Bronchial epithelial cell (primary cell): ENCODE measurements at places on chromosomes 13 and 19.

- DNase-seq: no peak
Measured at GRCh38 chr19:33690378-33691029, 68.8 kb downstream of the CHST8 start.

GRCh38 chr13:20131057-20131832 is 29.6 kb downstream of the GJA3 start:
- no peak for DNase-seq

GRCh38 chr13:74530011-74530410 is 395.8 kb upstream of the KLF12 start:
- no peak for DNase-seq

- no peak for DNase-seq
Measured at GRCh38 chr13:33453936-33454335, 168.4 kb upstream of the STARD13 start.

GRCh38 chr19:57055956-57056355 is 63.8 kb upstream of the USP29 start:
- DNase-seq: no peak

GRCh38 chr13:40776232-40776631 is 5.2 kb upstream of the MRPS31 start:
- DNase-seq: no peak

DNA sequence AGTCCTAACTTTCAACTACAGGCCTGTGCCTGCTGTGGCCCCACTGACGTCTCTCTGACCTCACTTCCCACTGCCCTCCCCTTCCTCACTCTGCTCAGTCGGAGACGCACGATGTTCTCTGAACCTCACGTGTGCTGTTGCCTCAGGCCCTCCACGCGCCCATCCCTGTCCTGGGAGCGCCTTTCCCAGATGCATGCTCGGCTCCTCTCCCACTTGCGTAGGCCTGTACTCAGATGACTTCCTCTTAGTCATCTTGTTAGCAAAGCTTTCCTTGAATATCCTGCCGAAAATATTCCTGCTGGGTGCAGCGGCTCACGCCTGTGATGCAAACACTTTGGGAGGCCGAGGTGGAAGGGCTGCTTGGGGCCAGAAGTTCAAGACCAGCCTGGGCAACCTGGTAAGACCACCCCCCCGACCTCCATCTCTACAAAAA is 9.3 kb upstream of the SYT5 start:
- peak; percentile 99 for DNase-seq

DNA sequence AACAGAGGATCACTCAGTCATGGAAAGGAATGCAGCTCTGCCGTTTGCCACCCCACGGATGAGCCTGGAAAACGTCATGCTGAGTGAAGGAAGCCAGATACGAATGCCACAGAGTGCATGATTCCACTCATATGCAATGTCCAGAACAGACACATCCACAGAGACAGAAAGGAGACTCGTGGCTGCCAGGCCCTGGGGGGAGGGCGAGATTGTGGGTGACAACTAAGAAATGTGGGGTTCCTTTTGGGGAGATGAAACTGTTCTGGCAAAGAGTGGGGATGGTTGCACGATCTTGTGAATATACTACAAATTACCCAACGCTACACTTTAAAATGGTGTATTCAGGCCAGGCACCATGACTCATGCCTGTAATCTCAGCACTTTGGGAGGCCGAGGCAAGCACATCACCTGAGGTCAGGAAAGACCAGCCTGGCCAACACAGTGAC is 27.2 kb upstream of the NAPA start:
- DNase-seq: no peak

- DNase-seq: no peak
Measured at GRCh38 chr19:4693471-4694121, 23.5 kb upstream of the MYDGF start.

DNA sequence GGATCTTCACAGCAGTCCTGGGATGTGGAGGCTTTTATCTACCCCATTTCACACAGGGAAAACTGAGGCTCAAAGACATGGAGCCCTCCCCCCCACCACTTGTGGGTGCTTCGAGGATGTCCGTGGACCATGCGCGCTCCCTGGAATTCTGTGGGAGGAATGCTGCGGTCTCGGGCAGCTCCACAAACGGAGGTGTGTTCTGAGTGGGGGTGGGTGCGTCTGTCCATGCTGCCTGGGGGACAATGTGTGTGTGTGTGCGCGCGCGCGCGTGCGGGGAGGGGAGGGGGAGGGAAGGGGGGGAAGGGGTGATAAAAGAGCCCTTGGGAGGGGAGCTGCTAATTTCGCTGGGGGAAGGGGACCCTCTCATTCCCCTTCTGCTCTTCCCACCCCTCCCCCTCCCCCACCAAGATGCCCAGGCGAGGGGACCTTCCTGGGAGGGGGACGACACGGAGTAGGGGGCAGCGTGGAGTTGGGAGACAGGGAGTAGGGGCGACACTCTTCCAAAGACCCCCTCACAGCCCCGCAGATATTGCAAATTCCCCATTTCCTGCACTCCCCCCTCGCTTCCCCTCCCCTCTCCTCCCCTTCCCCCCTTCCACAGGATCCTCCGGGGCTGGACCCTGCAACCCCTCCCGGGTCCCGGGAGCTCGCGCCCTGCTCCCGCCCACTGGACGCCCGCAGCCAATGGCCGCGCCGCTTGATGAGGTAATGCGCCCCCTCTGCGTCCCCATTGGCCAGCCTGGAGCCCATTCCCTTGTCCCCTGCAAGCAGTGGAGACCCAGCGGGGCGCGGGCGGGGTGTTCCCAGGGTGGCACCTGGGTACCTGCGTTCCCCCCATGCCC is 18.9 kb upstream of the ZNRF4 start:
- no peak for DNase-seq

- no peak for DNase-seq
Measured at GRCh38 chr19:33488826-33489225, 32.8 kb downstream of the PEPD start.

DNA sequence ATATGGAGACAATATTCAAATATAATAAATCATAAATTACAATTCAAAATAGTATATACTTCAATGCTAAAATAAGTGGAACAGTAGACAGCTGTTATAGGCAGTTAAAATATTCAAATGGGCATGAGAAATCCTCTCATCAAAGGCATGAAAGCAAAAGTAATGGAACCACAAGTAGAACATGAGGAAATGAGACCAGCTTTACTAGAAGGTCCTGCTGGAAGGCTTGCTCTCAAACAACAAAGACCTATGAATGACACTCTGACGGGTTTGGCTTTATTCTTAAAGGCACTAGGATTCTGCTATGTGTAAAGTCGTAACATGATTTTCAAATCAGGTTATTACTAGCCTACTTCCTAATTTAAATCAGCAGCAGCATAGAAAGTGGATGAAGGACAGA is 148.1 kb downstream of the VWA8 start:
- DNase-seq: no peak

GRCh38 chr19:18972301-18972811 is 31.3 kb upstream of the HOMER3 start:
- no peak for DNase-seq

DNA sequence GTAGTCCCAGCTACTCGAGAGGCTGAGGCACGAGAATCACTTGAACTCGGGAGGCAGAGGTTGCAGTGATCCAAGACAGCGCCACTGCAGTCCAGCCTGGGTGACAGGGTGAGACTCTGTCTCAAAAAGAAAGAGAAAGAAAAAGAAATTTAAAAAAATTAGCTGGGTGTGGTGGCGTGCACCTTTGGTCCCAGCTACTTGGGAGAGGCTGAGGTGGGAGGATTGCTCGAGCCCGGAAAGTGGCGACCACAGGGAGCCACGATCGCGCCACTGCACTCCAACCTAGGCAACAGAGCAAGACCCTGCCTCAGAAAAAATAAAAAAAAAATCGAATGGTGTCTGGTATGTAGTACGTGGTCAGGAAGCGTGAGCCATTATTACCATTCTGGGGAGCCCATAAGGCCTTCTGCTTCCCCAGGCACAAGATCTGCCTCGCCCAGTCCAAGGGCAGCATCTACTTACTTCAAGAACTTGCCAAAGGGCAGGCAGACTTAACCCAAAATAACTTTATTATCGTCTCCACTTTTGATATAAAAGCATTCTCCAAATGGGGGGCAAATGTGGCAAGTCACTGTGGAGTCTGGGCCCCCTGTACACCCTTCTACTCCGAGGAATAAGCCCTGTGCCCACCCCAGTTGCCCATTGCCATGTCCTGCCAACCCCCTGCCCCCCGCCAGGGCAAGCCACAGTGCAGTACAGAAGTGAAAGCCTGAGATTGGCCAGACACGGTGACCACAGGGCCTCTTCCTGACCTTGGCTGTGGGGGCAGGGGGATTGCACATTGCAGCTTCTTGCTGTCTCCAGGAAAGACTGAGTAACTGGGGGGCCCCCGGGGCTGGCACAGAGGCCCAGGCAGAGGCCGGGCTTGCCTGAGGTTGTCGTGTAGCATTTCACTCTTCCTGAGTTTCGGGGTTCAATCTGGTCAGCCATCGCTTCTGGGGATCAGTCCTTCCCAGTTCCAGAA is 12.6 kb downstream of the CCL25 start:
- no peak for DNase-seq

- DNase-seq: no peak
Measured at GRCh38 chr13:41416276-41416675, 41.1 kb upstream of the RGCC start.

GRCh38 chr13:43879755-43880181 is at the start of gene LACC1:
TSS of gene LACC1 (plus strand) at chr13:43879904. CDS start at chr13:43880986, 1,082 bp downstream.
- no peak for DNase-seq

DNA sequence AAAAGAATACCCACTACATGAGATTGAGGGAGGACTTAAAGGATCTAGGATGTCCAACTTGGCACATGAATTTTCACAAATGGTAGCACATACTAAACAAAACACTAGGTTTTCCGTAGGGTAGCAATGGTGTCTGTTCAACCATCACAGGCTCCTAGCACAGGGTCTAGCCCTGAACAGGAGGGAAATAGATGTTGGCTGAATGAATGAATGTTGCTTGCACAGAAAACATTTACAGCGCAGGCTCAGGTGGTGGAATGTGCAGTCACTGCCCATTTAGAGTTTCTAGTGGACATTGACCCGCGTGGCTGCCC is 1.9 kb upstream of the MYCBP2 start:
- no peak for DNase-seq

GRCh38 chr13:26024558-26024957 is 27.3 kb downstream of the SHISA2 start:
- no peak for DNase-seq

- DNase-seq: no peak
Measured at GRCh38 chr19:19425170-19425875, 19.8 kb downstream of the GATAD2A start.

DNA sequence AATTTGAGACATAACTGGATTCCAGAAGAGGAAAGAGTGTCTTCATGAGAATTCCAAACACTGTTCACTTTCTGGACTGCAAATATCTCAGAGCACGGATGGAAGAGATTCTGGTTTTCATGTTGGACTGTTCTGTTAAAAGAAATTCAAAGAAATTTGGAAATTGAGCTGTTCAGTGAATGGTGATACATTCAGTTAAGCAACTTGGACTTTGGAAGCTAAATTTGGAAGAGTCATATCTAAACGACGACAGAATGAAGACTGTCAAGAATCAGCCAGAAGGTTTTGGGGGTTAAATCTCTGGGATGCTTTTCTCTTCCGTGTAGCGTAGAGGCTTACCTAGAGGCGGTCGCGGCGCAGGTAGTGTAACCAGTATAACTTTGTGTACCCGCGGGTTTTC is 25.6 kb downstream of the SAFB start:
- DNase-seq: no peak

DNA sequence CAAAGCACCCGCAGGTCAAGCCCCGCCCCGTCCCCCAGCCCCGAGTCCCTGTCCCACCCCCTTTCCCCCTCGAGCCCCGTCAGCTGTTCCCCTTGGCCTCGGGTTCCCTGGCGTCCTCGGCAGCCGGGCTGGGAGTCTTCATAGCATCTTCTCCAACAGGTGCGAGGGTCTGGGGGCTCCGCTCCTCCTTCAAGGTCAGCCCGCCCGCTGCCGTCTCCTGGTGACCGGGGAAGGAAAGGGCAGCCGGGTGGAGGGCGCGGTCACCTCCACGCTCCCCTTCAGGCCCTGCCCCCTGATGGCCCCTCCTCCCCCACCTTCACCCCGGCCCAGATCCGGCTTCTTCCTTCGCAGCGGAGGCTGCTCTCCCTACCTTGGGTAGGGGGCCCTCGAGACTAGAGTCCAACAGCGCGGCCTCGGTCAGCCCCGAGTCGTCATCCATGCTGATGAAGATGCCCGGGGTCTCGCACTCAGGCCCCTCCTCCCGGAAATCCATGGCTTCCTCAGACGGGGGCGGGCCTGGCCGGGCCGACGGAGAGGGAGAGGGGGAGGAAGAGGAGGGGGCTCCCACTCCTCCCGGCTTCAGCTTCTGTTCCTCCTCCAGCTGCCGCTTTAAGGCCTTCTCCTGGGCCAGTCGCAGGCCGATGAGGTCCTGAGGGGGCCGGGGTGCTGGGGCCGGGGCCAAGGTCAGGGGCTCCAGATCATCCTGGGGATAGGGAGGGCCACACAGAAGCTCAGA is 541 bp upstream of the RSPH6A start:
- DNase-seq: no peak

- DNase-seq: no peak
Measured at GRCh38 chr19:55229789-55230182, 1.2 kb upstream of the TMEM86B start.

- DNase-seq: no peak
Measured at GRCh38 chr13:29453617-29454011, 141.9 kb downstream of the SLC7A1 start.

GRCh38 chr13:34019870-34020269 is 201.9 kb downstream of the RFC3 start:
- no peak for DNase-seq

GRCh38 chr19:51166846-51167490 is 24.9 kb downstream of the SIGLEC7 start:
- no peak for DNase-seq

DNA sequence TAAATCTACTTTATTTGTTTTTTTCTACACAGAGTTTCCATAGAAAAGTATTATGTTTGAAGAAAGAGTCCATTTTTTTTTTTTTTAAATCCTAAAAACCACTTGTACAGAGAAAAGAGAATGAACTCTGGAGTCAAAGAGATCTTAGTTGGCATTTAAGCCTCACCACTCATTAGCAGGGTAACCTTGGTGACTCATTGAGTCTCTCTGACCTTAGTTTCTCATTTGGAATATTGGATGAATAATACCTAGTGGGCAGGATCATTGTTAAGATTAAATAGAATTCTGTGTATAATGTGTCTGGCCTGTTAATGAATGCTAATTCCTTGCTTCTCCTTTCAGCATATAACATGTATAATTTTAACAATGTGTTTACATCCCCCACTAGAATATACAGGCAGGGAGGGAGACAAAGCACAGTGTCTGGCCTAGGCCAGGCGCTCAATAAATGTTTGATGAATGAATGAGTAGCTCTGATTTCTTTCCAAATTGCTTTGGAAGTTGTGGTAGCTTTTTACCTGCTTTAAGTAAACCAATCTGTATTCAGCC is 48.7 kb upstream of the MYCBP2 start:
- DNase-seq: peak; percentile 46
